ENCODE measurements at places on chromosomes 5 and 9. TPM values are rescaled to one million over a fixed set of nuclear protein-coding genes. Genes with fewer than 3 reads are reported as not detected.

TCF7 gene
- total RNA-seq: 8.9 TPM

DNA sequence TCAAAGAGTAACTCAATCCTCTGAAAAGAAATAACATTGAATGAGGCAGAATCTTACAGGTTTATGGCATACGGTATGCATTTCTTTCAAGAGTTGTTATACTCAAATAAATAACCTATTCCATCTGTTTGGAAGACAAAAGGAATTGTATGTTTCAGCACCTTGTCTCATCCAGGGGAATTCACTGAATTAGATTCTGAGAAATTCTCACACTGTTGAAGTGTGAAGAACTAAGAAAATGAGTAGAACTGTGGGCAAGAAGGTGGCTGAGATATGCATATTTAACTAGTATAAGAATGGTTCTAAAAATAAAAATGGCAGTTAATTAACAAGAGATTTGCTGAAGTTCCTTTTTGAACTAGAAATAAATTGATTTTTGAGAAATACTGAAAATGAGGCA, 279.3 kb upstream of the DAP start:
- no peak for DNase-seq
- H3K4me1 ChIP-seq: no peaks in the 10 kb centered on the region
- H3K36me3 ChIP-seq: no peaks in the 10 kb centered on the region
- H3K4me3 ChIP-seq: no peak overlapping the region
- no peak overlapping the region for H3K27ac ChIP-seq

C5orf58 gene
- not detected for total RNA-seq

FANCC gene
- 31.5 TPM for total RNA-seq

DNA sequence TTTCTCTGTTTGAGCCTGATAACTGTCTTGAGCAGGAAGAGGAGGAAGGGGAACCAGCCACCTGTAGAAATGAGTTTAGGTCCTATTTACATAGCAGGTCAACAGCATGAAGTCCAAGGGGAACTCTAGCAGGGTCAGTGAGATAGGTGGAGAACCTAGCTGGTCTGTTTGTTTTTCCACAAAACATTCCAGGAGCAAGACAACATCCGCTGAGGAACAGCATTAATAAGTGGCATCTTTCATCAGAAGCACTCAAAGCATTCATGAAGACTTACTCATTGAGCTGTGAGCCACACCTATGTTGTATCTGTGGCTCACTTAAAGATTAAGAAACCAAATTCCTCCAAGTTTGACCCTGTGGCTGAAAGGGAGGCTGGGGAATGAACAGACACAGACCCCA, 115.9 kb downstream of the ACTBL2 start:
- H3K4me1 ChIP-seq: peaks cover 58% of the 10 kb centered on the region
- peak; percentile 55 for DNase-seq
- H3K4me3 ChIP-seq: no peak overlapping the region
- 0 out of 2 replicates have a peak, but pooled peaks cover 3% of the 10 kb centered on the region for H3K36me3 ChIP-seq
- peak overlapping the region; percentile 92 for H3K27ac ChIP-seq
